ENCODE measurements at places on chromosomes 1 and 21.
A peak's percentile ranks its signal among the peaks of the same experiment; 100 is the strongest.

DNA sequence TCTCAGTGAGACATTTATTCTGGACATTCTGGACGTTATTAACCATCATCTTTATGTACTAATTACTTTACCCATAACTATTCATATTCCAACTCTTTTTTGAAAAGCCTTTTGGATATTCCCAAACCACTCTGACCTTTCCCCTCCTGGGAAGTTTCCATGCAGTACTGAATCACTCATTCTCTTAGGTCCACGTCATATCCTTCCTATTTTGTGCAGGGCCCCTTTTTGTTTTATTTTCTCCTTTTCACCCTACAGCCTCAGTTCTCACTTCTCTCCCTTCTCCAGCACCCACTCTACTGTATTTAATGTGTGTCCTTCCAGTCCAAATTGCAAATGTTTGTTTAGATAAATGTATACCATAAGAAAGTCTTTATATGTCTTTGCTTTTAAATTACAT lies 16.4 kb upstream of the ATP1A1 start:
- no peak for DNase-seq

- no peak for DNase-seq
Observed at GRCh38 chr1:9195651-9196050, 38.9 kb upstream of the H6PD start.

GRCh38 chr1:33735624-33736023 lies 128.3 kb upstream of the HMGB4 start:
- no peak for DNase-seq

- DNase-seq: no peak
Observed at GRCh38 chr1:21872445-21873079, 60.5 kb downstream of the LDLRAD2 start.

- no peak for DNase-seq
Observed at GRCh38 chr1:39407510-39407895, 83.9 kb upstream of the BMP8A start.

DNA sequence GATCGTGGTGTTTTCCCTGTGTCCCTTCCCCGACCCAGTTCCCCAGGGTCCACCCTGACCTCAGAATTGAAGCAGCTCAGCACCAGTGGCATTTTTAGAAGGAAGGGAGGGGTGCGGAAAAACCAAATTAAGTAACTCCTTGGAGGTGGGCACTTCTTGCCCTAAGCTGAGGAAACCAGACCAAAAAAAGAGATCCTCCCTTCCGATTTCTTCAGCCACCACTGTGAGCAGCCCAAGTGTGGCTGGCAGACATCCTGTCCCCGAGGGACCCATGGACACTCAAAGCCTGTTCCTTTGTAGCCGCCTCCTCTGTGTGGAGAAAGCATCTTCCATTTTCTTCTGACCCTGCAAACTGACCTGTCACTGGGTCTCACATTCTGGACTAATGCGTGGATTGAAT lies 31.3 kb downstream of the KIRREL1 start:
- no peak for DNase-seq

GRCh38 chr1:111199881-111200801 lies at the start of gene DENND2D:
DENND2D (minus strand) TSS chr1:111200646; CDS start chr1:111200459, 187 bp downstream.
- no peak for DNase-seq

- no peak for DNase-seq
Observed at GRCh38 chr1:40350391-40350790, 23.1 kb upstream of the SMAP2 start.

DNA sequence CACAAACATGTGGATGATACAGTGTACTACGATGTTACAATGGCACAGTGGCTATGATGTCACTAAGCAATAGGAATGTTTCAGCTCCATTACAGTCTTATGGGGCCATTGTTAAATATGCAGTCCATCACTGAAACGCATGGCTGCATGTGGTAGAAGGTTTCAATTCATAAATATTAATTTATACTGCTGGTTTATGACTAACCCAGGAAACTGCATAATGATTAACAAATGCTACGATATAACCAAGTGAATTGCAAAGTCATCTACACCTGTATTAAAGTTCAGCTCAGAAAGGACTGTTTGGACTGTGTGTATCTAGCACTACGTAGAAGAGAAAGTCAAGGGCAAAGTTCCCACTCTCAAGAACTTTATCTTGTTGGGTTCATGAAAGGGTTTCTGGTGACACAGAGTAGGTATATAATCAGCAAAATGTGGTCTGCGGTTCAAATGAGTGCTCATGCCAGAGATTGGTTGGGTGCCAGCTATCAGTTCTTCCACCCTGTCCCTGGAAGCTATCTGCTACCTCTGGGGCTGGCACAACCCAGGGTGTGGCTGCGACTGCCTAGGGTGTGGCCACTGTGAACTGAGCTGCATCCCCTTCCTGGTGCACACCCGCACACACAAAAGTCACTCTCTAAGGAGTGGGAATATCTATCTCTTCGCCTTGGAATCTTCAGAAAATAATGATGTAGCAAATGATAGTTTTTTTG lies 14.8 kb downstream of the MGST3 start:
- peak; percentile 10 for DNase-seq

DNA sequence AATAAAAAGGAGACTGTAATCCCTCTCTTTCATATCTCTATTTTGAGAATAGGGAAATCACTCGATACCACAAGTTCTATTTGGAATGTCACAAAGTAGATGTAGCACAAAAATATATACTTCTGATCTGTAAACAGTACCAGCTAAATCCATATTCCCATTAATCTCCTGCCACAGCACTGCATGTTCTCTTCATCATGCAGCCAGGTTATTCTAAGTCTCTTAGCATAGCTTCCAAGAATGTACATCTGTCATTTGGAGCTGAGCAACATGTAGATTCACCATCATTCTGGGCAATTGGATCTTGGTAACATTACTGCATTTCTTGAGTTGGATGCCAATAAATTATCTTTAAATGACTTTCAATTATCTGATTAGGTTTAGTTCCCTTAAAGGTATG lies 1874.5 kb downstream of the MRPL39 start:
- DNase-seq: no peak

GRCh38 chr1:192535916-192536664 lies 39.5 kb upstream of the RGS1 start:
- no peak for DNase-seq

DNA sequence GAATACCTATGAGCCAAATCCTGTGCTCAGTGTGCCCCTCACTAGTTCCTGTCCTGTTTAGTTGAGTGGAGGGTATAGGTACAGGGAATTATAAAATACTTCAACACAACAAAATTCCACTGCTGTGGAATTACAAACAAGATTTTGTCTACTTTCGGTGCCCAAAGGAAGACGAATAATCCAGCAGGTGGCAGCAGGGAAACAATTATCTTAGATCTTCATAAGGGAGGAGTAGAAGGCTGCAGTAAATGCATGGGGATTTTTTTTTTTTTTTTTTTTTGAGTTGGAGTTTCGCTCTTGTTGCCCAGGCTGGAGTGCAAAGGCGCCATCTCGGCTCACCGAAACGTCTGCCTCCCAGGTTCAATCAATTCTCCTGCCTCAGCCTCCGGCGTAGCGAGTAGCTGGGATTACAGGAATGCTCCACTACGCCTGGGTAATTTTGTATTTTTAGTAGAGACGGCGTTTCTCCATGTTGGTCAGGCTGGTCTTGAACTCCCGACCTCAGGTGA lies 2.0 kb upstream of the PIP5K1A start:
- DNase-seq: peak; percentile 27

- DNase-seq: no peak
Observed at GRCh38 chr1:167630568-167631385, 745 bp downstream of the RCSD1 start.
